ENCODE measurements at places on chromosomes 1 and 21.

- peak; percentile 24 for DNase-seq
These were observed at the start of gene VWA1 for GRCh38 chr1:1435106-1435903. Gene VWA1, plus strand, starts transcription at chr1:1435690. Its CDS starts 59 bp downstream, at chr1:1435749.

DNA sequence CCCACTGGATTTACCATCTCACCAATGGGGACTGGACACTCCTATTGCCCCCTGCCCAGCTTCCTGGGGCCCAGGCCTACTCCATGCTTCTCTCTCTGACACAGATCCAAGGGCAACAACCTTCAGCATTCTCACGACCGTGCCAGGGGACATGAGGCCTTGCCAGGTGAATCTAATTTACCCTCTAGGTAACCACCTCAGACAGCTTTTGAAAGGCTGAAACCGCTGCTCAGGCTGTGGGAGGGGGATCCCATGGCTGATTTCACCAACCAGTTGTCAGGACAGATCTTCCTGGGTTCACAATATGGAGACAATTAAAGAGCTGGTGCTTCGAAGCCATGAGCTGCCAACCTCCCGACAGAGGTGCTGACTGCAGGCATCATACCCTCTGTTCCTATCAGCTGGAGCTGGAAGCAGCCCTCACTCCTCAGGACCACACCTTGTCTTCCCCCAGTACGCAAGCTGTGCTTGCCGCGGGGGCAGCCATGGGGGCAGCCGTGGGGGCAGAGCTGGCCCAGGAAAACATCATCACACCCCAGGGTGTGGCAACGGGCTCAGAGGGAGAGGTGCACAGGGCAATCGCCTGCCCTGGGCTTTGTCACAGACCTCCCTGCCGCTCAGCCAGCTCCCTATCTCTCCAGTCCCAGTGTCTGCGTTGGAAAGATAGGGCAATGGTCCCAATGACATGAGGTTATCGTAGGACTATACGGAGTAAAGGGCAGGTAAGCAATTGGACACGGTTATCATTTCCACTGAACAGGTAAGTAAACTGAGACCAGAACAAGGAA is 120.2 kb downstream of the DMRTB1 start:
- no peak for DNase-seq

- no peak for DNase-seq
These were observed at the start of gene ADGRB2 for GRCh38 chr1:31764312-31765040. Gene ADGRB2, minus strand, starts transcription at chr1:31764340. Its CDS starts 7,119 bp downstream, at chr1:31757221.

- no peak for DNase-seq
These were observed 252.3 kb downstream of the FMN2 start for GRCh38 chr1:240343966-240344365.

- DNase-seq: no peak
These were observed 13.7 kb upstream of the TRIM62 start for GRCh38 chr1:33195556-33195955.

GRCh38 chr1:22184892-22185612 is 42.2 kb upstream of the WNT4 start:
- no peak for DNase-seq

Measured in activated CD4-positive, CD25-positive, alpha-beta regulatory T cell (primary cell).